CD4-positive, alpha-beta T cell treated with Interleukin-1 beta for 1 hour (primary cell): ENCODE measurements at places on chromosomes 5 and 9.

GRCh38 chr9:81902196-81902595 is 26.0 kb upstream of the SPATA31D4 start:
- no peak for DNase-seq

GRCh38 chr9:102631559-102631958 is 363.6 kb upstream of the CYLC2 start:
- no peak for DNase-seq

GRCh38 chr5:168978015-168978414 is 322.9 kb downstream of the SLIT3 start:
- DNase-seq, result no peak

DNA sequence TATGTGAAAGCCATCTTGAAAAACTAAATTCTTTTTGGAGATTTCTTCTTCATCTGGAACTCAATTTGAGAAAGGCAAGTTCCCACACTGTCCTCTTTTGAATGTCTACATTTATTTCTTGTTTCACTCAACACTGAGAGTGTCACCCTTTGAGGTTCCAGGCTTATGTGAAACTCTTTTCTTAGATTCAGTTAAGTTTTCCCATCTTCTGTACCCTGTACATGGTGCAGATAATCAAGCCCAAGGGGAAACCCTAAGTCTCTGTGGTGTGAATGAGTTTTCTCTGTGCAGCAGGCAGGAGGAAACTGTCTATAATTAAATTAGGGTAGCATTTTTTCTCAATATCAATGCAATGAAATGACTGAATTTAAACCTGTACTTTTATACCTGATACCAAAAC is 72.3 kb upstream of the PRLR start:
- no peak for DNase-seq

GRCh38 chr5:123809594-123810221 is 297.7 kb downstream of the CSNK1G3 start:
- no peak for DNase-seq

GRCh38 chr9:109779711-109780452 is at the start of gene PALM2AKAP2:
PALM2AKAP2 (plus strand) TSS chr9:109780198; CDS start chr9:109780489, 291 bp downstream.
- no peak for DNase-seq

DNA sequence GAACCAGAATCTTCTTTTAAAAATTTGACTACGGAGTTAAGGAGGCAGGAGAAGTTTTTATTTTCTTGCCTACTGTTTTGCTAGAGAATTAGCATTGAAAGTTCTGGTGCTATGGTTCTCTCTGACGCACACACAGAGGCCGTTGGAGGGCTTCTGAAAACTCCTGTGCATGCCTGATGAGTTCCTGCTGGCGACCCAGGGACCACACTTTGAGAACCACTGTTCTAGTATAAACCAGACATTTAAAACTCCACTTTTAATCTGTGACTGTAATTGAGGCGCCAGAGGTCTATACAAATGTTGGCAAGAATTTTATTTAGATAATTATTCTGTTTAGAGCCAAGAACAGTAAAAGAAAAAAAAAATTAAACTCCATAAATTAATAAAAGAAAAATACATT is 99.5 kb upstream of the OTULINL start:
- no peak for DNase-seq

- no peak for DNase-seq
Observed at GRCh38 chr5:92504346-92504745, 1076.7 kb downstream of the NR2F1-AS1 start.

- no peak for DNase-seq
Observed at GRCh38 chr5:67272453-67273130, 76.0 kb upstream of the CD180 start.

- no peak for DNase-seq
Observed at GRCh38 chr9:127926906-127927200, 3.7 kb downstream of the PIP5KL1 start.

DNA sequence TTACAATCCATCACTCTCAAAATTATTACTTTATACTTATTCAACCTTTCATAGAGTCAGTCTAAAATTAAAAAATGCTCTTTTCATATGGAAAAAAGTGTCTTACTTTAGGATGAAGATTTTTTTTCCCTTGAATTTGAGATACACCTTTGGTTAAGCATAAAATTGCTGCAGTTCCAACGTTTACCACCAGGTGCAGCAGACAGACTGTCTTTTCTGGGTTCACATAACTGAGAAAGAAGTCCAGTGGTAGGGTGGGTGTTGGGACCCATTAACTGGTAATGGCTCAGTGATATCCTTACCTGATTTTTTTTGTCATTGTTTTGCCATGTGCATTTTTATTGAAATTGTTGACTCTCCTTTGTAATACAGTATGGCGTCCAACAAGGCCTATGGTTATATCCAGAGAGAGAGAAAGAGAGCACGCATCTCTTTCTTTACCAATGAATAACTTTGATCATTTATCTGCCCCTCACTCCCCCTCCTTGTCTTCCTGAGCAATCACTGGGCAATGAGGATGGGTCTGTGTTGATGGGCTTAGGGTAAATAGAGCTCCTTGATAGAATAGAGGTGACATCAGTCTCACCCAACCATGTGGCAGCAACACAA is 98.4 kb downstream of the FBXL7 start:
- DNase-seq, result no peak

- DNase-seq, result no peak
Observed at GRCh38 chr5:54990841-54991258, 5.5 kb upstream of the ESM1 start.

GRCh38 chr5:158809310-158809850 is 290.3 kb downstream of the EBF1 start:
- no peak for DNase-seq

- DNase-seq, result no peak
Observed at GRCh38 chr9:127878652-127879390, 1.3 kb upstream of the AK1 start.

GRCh38 chr5:75639535-75640311 is 28.5 kb downstream of the ANKDD1B start:
- DNase-seq, result no peak

GRCh38 chr5:8843771-8844170 is 702.1 kb downstream of the SEMA5A start:
- no peak for DNase-seq

DNA sequence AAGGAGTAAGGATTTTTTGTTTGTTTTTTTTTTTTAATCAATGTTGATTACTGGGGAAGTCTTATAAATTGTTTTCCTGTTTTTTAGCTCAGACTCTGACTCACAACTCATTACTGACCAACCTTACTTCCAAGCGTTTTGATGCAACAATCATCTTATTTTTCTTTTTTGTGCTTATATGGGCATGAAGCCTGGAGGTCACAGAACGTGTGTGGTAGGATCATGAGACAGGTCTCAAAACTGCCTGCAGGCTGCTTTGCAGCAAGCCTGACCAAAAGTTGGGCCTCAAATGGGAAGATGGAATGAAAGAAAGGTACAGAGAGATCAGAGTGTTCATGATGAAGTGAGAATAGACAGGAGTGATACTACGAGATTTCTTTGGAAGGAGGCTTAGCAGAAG is 38.5 kb downstream of the SNCAIP start:
- no peak for DNase-seq

- DNase-seq, result peak; percentile 10
Observed at GRCh38 chr5:160293901-160294561, 18.3 kb downstream of the CCNJL start.

DNA sequence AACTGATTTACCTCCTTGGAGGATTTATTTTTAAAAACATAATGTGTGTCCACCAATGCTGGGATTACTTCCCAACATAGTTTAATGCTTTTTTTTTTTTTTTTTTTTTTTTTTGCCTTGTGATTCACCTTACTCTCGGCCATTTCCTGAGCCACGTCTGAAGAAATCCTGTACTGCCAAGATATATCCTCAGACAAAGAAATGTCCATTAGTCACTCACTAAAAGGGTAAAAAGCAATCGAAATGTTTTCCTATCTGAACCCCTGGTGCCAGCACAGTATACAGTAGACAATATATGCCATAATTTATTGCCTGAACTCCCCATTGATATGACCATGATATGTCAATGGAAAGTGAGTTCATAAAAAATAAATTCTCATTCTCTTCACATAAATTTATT is 344.1 kb downstream of the BNC2 start:
- DNase-seq, result no peak

GRCh38 chr5:51376509-51376908 is 6.7 kb upstream of the ISL1 start:
- no peak for DNase-seq

- no peak for DNase-seq
Observed at GRCh38 chr5:86837610-86838009, 219.9 kb downstream of the COX7C start.

- DNase-seq, result no peak
Observed at GRCh38 chr5:170781946-170782345, 1.6 kb upstream of the GABRP start.

- no peak for DNase-seq
Observed at GRCh38 chr9:123356851-123357742, 1.1 kb downstream of the CRB2 start.

DNA sequence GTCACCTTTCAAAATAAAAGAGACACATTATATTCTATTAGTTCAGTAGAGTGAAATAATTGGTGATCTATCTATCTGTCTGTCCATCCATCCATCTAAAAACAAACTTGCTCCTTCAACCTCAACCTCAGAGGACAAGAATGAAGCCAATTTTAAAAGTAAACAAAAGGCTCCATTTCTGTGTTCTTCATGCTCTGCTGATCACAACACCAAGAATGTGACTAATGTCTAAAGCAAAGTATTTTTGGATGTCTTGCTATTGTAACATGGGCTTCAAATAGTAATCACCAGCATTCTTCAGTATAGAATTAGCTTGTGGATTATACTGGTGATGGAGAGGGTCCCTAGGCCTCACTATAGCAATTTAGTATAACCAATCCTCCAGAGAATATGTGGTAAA is 1304.4 kb downstream of the MAT2B start:
- DNase-seq, result no peak

DNA sequence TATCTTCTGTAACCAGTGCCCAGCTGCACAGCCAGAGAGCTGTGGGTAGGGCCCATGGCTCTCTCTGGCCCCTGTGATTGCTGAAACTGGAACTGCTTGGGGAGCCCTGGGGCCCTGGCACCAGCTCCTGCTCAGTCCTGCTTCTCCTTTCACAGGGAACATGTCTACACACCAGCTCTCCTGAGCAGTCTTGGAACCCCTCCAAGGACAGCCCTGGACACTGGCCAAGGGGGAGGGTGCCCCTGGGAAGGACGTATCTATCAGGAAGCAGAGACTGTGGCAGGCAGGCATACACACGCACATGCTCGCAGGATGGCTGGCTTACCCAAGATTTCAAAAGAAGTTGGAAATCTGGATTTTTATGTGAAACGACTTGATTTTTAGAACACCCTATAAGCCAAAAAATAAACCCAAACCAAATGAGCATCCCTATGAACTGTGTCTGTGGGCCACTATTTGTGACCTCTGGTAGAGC is 8.8 kb upstream of the TRAF1 start:
- peak; percentile 37 for DNase-seq

DNA sequence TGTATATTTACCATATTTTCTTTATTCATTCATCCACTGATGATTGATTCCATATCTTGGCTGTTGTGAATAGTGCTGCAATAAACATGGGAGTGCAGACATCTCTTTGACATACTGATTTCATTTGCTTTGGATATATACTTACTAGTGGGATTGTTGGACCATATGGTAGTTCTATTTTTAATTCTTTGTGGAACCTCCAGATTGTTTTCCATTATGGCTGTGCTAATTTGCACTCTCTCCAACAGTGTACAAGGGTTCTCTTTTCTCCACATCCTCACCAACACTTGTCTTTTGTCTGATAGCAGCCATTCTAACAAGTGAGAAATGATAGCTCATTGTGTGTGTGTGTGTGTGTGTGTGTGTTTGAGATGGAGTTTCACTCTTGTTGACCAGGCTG is 86.7 kb downstream of the DAPK1 start:
- DNase-seq, result no peak

GRCh38 chr9:6788162-6789016 is 30.6 kb downstream of the KDM4C start:
- no peak for DNase-seq

GRCh38 chr9:105637787-105638395 is 24.4 kb upstream of the TAL2 start:
- no peak for DNase-seq

- DNase-seq, result no peak
Observed at GRCh38 chr5:6359555-6360322, 18.6 kb downstream of the MED10 start.

- no peak for DNase-seq
Observed at GRCh38 chr9:123689701-123690428, 240.1 kb downstream of the DENND1A start.

DNA sequence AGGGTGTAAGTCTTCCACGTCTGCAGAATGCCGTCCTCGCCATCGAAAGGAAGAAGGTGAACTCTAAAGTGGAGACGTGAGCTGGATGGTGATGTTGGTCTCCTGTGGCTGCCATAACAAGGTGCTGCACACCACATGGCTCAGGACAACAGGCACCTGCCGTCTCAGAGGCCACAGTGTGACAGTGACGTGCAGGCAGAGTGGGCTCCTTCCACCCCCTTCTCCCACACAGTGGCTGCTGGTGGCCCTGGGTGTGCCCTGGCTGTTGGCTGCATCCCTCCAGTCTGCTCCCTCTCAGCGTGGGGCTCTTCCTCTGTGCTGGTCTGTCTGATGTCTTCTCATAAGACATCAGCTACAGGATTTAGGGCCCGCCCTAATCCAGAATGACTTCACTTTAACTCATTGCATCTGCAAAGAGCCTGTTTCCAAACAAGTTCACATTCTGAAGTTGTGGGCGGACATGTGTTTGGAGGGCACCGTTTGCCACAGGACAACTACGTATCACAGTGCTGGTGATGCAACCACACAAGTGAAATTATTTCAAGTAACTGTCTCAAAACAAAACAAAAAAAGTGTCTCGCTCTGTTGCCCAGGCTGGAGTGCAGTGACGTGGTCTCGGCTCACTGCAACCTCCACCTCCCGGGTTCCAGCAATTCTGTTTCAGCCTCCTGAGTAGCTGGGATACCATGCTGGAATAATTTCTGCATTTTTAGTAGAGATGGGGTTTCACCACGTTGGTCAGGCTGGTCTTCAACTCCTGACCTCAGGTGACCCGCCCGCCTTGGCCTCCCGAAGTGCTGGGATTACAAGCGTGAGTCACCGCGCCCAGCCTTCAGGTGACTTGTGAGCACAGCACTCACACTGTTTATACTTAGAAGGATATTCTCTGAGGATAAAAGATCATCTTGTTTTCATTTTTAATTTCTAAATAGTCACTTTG is 31.2 kb upstream of the CLPTM1L start:
- DNase-seq, result no peak

DNA sequence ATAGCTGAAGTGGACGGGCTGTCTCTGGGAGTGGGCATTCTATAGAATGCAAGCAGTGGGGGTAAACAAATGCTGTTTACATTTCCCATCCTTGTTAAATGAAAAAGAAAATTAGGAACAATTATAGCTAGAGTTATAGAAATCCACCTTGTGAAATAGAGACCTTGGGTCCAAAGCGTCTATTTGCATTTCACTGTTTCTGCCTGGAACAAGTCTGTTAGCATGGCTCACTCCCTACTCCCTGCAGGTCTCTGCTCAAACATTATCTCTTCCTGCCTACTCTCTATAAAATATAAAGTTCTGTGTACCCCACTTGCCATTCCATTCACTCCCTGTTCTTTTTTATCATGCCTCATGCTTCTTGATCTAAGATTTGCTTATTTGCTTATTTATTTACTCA is 975.7 kb upstream of the WWC1 start:
- DNase-seq, result no peak
